ENCODE measurements at places on chromosomes 5 and 9. TPM values are rescaled to one million over a fixed set of nuclear protein-coding genes. Genes with fewer than 3 reads are reported as not detected.

GRCh38 chr9:21119093-21119770 is 22.4 kb downstream of the IFNW1 start:
- ATAC-seq: no peak

GRCh38 chr9:137441289-137441934 is at the start of gene ENTPD8:
ENTPD8 (minus strand) TSS chr9:137441357; CDS start chr9:137438285, 3,072 bp downstream.
- ATAC-seq: peak; percentile 57

GRCh38 chr9:125579030-125579932 is 127.7 kb downstream of the MAPKAP1 start:
- no peak for ATAC-seq

The RMI1 gene
- total RNA-seq: 17.8 TPM

The OMD gene
- total RNA-seq: 0.25 TPM

DNA sequence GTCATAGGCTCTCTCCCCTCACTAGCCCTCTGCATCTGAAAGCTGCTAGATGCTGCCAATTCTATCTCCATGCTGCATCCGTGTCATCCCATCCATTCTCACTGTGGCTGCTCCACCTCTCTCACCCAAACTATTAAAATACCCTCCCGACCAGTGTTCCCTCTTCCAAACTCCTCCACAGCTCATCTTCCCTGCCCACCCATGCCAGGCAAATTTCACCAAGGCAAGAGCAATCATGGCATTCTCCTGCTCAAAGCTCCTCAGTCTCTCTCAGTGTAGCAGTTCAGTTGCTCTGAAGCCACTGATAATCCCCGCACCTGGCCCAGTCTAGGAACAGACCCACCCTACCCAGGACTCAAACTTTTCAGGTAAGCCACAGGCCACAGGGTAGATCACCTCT is 48.4 kb downstream of the SPOCK1 start:
- no peak for ATAC-seq

The SAPCD2 gene
- 2.4 TPM for total RNA-seq

The LVRN gene
- total RNA-seq: 0.25 TPM

- no peak for ATAC-seq
Measured at GRCh38 chr5:41156739-41157138, 56.6 kb downstream of the C6 start.

The SLC36A2 gene
- 0.45 TPM for total RNA-seq

The NMRK1 gene
- total RNA-seq: 8.8 TPM

The FER gene
- 50.0 TPM for total RNA-seq

- peak; percentile 84 for ATAC-seq
Measured at GRCh38 chr5:127909066-127909465, 174.5 kb upstream of the SLC12A2 start.

- peak; percentile 100 for ATAC-seq
Measured at GRCh38 chr5:45507178-45507577, 189.0 kb downstream of the HCN1 start.

- ATAC-seq: no peak
Measured at GRCh38 chr5:32144378-32145207, 29.5 kb downstream of the GOLPH3 start.

DNA sequence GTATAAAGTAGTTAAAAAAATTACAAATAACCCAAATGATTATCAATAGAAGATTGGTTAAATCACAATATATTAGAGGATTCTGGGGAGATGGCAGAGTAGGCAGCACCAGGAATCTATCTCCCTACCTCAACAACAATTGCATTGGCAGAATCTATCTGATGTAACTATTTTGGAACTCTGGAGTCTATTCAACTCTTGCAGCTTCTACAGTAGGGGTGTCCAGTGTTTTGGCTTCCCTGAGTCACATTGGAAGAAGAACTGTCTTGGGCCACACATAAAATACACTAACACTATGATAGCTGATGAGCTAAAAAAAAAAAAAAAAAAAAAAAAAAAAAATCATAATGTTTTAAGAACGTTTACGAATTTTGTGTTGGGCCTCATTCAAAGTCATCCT is 29.2 kb upstream of the ECM2 start:
- no peak for ATAC-seq

The ZBTB26 gene
- total RNA-seq: 11.4 TPM

DNA sequence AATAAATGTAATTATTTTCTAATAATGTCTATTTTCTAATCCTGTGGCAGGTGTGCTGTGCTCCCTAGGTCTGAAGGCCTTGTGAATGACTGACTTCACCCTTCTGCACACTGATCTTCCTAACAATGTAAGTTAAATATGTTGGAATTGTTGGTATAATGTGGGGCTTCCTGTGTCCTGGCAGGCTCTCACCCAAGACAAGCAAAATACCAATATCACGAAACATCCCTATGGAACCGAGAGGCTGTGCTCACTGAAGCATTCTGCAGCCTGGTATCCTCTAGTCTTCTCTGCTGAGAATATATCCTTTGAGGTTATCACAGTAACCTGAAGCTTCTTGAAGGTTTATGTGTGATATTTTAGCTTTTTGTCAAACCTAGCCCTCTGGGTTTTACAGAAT is 159.4 kb downstream of the GABRB2 start:
- ATAC-seq: peak; percentile 44

- ATAC-seq: no peak
Measured at GRCh38 chr5:32615236-32615635, 29.9 kb downstream of the SUB1 start.

GRCh38 chr9:132742821-132743311 is 72.6 kb downstream of the GTF3C4 start:
- no peak for ATAC-seq

DNA sequence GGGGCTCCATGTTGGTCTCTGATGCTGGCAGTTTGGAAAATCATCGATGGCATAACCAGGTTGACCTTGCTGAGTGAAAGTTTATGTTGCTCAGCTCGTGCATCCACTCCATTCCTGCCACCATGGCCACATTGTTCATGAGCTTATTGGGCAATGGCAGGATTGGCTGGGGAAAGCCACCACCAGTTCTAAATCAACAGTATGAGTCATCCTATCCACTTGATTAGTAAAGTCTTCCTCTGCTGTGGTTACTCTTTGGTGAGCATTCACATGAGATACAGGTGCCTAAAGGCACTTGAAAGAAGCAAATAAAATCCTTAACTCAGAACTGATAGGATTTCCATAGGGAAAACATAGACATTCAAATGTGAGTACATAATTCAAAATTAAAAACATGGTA is 131.8 kb upstream of the FBN2 start:
- ATAC-seq: no peak

DNA sequence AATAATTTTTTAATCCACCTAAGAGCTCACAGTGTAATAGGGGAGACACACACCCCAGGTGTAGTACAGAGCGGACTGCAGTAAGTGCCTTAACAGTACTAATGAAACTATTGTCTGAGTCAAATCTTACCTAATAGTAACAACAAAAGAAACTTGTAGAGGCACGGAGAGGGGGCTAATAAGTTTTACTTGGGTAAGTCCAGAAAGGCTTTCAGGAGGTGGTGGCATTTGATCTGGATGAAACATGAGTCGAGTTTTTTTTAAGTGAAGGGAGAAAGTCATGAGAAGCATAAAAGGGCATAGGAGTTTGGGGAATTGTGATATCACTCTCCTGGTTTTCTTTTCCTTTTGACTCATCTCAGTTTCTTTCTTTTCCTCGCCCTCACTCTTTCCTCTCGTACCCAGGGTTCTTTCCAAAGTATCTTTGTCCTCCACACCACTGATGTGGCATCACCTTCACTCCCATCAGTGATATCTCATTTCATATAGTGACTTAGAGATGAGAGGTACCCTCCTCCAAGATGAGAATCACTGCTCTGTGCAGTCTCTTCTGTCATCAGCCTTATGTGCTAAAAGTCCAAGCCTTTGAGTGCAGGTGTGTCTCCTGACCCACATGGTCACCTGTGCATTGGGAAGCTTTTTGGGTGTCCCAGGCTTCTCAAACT is 2.0 kb downstream of the CTNNA1 start:
- no peak for ATAC-seq

DNA sequence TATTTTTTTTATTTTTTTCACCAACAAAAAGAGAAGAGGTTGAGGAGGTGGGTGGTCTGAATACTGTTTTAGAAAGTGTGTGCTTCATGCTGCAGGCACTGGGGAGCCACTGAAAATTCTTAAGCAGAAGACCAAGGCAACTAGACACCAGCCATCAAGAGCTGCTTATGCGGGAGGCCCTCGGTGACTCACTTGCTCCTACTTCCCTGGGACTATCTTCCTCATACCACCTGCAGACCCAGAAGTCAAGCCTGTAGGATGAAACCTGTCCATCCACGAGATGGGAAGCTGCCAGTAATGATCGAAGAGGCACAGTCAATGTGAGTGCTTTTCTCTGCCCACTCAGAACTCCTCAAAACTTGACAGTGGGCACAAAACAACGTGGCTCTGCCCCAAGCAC is 125.8 kb upstream of the SLC44A1 start:
- no peak for ATAC-seq

The GKAP1 gene
- 12.3 TPM for total RNA-seq

The SPINK13 gene
- 0.25 TPM for total RNA-seq

- no peak for ATAC-seq
Measured at GRCh38 chr9:84736081-84736480, 66.6 kb downstream of the NTRK2 start.

- peak; percentile 57 for ATAC-seq
Measured at GRCh38 chr9:27600256-27600655, 27.0 kb upstream of the C9orf72 start.

- no peak for ATAC-seq
Measured at GRCh38 chr5:111826064-111826463, 69.1 kb upstream of the NREP start.

DNA sequence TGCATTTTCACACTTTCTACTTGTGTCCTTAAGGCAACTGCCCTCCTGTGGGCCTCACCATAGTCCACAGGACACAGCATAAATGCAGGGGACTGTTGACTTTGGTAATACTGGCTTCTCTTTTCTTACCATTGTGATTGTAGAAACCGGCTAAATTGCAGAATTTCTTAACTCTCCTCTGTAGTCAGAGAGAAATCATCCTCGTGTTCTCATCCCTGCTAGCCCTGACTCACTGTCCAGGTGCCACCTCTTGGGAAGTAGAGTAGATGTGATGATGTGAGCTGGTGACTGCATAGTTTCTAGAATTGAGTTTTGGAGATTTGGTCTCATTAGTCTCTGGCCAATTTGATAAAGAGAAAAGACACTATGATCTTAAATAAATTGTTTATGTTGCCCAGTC is 5.5 kb downstream of the PHF24 start:
- ATAC-seq: no peak

DNA sequence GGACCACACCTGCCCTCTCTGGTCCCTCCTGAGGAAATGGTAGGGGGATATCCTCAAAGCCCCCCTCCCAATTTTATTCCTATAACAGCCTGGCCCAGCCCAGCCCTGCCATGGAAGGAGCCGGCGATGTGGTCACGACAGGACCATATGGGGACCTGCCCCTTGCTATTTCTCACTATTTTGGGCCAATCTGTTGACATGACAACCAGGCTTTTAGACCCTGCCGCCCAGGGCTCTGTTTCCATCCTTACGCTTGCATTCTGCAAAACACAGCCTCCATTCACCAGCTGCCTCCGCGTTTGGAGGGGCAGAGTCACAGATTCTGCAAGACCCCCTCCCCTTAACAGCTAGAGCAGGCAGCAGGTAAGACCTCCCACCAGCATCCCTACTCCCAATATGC is 112.2 kb downstream of the GABBR2 start:
- no peak for ATAC-seq

The GABRA1 gene
- total RNA-seq: 1.3 TPM

DNA sequence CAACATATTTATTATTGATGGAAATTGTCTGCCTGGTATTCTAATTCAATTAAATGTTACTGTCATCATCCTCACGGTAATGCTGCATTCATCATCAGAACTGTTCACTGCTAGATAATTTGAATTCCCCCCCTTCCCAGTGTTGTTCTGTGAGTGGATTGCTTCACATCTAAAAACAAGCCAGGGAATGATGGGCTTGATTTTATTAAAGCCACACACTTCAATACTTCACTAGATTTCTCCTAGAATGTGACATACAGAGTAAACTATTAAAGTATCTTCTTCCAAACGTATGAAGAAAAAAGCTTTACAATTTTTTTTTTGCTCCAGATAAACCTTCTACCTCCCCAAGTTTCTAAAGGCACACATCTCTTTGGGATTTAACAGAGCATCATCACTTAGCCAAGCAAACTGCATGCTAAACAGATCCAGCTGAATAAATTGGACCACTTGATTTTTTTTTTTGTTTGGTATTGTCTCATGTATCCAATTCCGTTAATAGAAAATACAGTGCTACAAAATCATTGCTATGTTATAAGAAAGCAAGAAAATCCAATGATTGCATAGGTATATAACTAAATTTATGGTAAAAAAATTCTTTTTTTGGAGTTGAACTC is 692.4 kb downstream of the MTRR start:
- peak; percentile 82 for ATAC-seq

The CDC20B gene
- 0.25 TPM for total RNA-seq

- peak; percentile 86 for ATAC-seq
Measured at GRCh38 chr9:99779277-99779676, 42.4 kb upstream of the NR4A3 start.
